ENCODE measurements at places on chromosomes 5 and 9.
A peak's percentile ranks its signal among the peaks of the same experiment; 100 is the strongest.

DNA sequence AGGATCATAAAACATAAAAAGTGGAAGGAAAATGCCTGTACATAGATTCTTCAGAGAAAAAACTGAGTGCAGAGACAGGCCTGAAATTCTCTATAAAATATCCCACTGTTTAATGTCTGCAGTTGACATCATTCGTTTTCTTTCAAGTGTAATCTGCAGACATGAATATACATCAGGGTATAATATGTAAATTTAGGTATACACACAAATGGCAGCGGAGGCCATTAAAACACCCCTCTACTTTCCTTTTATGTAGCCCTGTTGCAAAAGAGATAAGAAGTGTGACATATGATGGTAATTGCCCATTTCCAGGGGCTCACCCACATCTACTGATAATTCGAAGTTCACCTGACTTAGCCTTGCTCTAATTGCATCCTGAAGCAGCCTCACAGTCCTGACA lies 164.3 kb downstream of the SLC24A2 start:
- H3K4me1 ChIP-seq = no peaks in the 10 kb centered on the region
- H3K4me3 ChIP-seq = no peak overlapping the region
- no peaks in the 10 kb centered on the region for H3K36me3 ChIP-seq
- no peak for DNase-seq
- no peaks in the 10 kb centered on the region for H3K27me3 ChIP-seq
- no peak overlapping the region for H3K27ac ChIP-seq

DNA sequence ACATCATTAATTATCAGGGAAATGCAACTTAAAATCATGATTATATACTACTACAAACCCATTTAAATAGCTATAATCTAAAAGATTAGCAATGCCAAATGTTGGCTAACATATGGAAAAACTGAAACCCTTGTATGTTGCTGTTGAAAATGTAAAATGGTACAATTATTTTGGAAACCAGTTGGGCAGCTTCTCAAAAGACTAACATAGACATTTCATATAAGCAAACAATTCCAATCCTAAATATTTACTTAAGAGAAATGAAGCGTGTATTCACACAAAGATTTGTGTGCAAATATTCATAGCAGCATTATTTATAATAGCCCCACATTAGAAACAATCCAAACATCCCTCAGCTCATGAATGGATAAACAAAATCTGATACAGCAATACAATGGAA lies 106.2 kb downstream of the ADAMTS12 start:
- DNase-seq = no peak
- H3K4me3 ChIP-seq = no peak overlapping the region
- H3K4me1 ChIP-seq = no peaks in the 10 kb centered on the region
- no peaks in the 10 kb centered on the region for H3K36me3 ChIP-seq
- no peak overlapping the region for H3K27ac ChIP-seq

DNA sequence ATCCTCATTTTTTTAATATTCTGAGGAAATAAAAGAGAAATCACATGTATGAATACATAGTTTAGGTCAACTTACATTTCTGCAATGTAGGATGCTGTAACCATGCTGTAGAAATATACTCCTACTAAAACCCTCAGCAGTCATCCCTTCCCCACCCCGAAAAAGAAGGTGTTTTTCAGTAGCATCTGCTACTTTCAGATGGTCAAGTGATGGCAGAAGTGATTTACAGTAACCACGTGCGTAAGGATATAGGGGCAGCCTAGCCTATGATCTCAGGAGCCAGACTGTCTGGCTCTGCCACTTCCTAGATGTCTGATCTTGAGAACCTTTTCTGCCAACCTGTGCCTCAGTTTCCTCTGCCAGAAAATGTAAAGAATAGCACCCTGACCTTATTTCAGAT lies 26.0 kb upstream of the SYK start:
- H3K4me1 ChIP-seq = peaks cover 47% of the 10 kb centered on the region
- DNase-seq = no peak
- no peaks in the 10 kb centered on the region for H3K27me3 ChIP-seq
- no peak overlapping the region for H3K4me3 ChIP-seq

- no peak overlapping the region for H3K4me3 ChIP-seq
- H3K27ac ChIP-seq = no peak overlapping the region
- peaks cover 16% of the 10 kb centered on the region for H3K36me3 ChIP-seq
- H3K27me3 ChIP-seq = no peaks in the 10 kb centered on the region
- no peak for DNase-seq
Measured at GRCh38 chr5:134833340-134834032, 12.3 kb upstream of the C5orf24 start.

- H3K27me3 ChIP-seq = peaks cover 3% of the 10 kb centered on the region
- peaks cover 33% of the 10 kb centered on the region for H3K4me1 ChIP-seq
- no peak overlapping the region for H3K27ac ChIP-seq
Measured at GRCh38 chr5:68382640-68383039, 167.1 kb downstream of the PIK3R1 start.

- no peak for DNase-seq
- H3K27me3 ChIP-seq = no peaks in the 10 kb centered on the region
- H3K4me3 ChIP-seq = no peak overlapping the region
- no peaks in the 10 kb centered on the region for H3K4me1 ChIP-seq
- H3K27ac ChIP-seq = no peak overlapping the region
Measured at GRCh38 chr5:150258130-150258529, 31.4 kb downstream of the CAMK2A start.

- peak overlapping the region; percentile 91 for H3K27ac ChIP-seq
- H3K36me3 ChIP-seq = peaks cover 6% of the 10 kb centered on the region
- H3K4me1 ChIP-seq = peaks cover 3% of the 10 kb centered on the region
- peak; percentile 51 for DNase-seq
Measured at GRCh38 chr5:141326088-141326854, 4.0 kb upstream of the PCDHGA1 start.

GRCh38 chr5:80762573-80762972 lies 107.8 kb upstream of the DHFR start:
- H3K4me3 ChIP-seq = no peak overlapping the region
- no peak for DNase-seq
- no peaks in the 10 kb centered on the region for H3K27me3 ChIP-seq
- H3K27ac ChIP-seq = no peak overlapping the region
- peaks cover 24% of the 10 kb centered on the region for H3K36me3 ChIP-seq

GRCh38 chr9:17315341-17315740 lies 180.5 kb downstream of the CNTLN start:
- H3K4me3 ChIP-seq = no peak overlapping the region
- DNase-seq = no peak
- no peaks in the 10 kb centered on the region for H3K36me3 ChIP-seq
- H3K27me3 ChIP-seq = no peaks in the 10 kb centered on the region
- H3K4me1 ChIP-seq = no peaks in the 10 kb centered on the region

DNA sequence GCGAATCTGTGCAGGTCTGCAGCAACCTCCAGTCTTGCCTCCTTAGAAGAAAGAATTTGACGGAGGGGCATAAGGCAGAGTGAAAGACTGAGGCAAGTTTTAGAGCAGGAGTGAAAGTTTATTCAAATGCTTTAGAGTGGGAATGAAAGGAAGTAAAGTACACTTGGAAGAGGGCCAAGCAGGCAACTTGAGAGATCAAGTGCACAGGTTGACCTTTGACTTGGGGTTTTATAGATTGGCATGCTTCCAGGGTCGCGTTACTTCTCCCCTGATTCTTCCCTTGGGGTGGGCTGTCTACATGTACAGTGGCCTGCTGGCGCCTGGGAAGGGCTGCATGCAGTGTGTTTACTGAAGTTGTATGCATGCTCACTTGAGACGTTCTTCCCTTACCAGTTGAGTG lies 127.2 kb upstream of the FER start:
- no peak overlapping the region for H3K4me3 ChIP-seq
- no peak overlapping the region for H3K27ac ChIP-seq
- DNase-seq = no peak
- H3K27me3 ChIP-seq = peaks cover 4% of the 10 kb centered on the region
- no peaks in the 10 kb centered on the region for H3K4me1 ChIP-seq

DNA sequence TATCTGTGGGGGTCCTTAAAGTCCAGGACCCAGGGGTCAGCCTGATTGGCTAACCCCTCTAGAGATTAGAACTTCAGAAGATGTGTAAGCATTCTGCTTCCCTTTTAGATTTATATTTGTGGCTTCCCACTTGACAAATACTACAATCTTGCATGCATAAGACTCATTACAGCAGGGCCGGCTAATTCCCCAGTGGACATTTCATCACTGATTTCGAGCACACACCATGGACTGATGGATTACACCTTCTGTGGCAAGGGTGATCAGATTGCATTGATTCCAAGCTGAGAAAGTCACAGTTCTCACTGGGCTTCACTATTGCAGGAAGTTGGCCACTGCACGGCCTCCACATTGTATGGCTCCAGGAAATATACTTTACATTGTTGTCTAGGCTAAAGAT lies 65.8 kb upstream of the DAPK1 start:
- no peak for DNase-seq
- H3K27ac ChIP-seq = no peak overlapping the region
- no peaks in the 10 kb centered on the region for H3K4me1 ChIP-seq
- no peaks in the 10 kb centered on the region for H3K36me3 ChIP-seq
- no peaks in the 10 kb centered on the region for H3K27me3 ChIP-seq

- H3K27ac ChIP-seq = no peak overlapping the region
- no peak for DNase-seq
- no peak overlapping the region for H3K4me3 ChIP-seq
- H3K4me1 ChIP-seq = peaks cover 13% of the 10 kb centered on the region
- H3K36me3 ChIP-seq = peaks cover 4% of the 10 kb centered on the region
Measured at GRCh38 chr5:66708368-66708767, 112.2 kb downstream of the MAST4 start.

DNA sequence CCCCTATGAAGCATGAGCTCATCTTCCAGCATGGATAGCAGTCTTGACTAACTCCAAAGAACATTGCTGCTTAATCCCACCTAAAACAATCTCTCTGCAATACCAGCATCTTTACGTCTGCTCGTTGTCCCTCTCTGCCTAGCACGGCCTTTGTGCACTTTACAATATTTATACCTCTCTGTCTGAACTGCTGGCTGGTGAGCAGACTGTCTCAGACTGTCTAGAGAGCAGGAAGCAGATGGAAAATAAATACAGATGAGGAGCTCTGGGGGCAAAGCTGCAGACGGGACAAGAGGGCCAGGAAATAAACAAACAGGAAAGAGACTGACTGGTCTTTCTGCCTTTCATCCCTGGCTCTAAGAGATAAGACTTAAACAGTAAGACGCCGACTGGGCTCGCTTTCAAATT lies 224.8 kb downstream of the ENC1 start:
- no peaks in the 10 kb centered on the region for H3K36me3 ChIP-seq
- H3K27me3 ChIP-seq = peaks cover 16% of the 10 kb centered on the region
- no peak overlapping the region for H3K27ac ChIP-seq
- H3K4me3 ChIP-seq = no peak overlapping the region
- no peaks in the 10 kb centered on the region for H3K4me1 ChIP-seq

GRCh38 chr5:59209758-59210359 lies 627.0 kb downstream of the RAB3C start:
- no peaks in the 10 kb centered on the region for H3K27me3 ChIP-seq
- H3K4me3 ChIP-seq = no peak overlapping the region
- no peak overlapping the region for H3K27ac ChIP-seq
- H3K36me3 ChIP-seq = peaks cover 6% of the 10 kb centered on the region
- DNase-seq = no peak
- H3K4me1 ChIP-seq = no peaks in the 10 kb centered on the region

Data from stimulated activated naive B cell treated with anti-CD40 and anti-IgM and Interleukin-4, amounts not matched to agents 10 μg/mL and 1 μg/mL and 100 μg/mL, for 72 hours (primary cell).